HS-27A (cell line): ENCODE measurements at places on chromosomes 4 and X.

GRCh38 chr4:154566639-154567204, 3.9 kb downstream of the FGB start:
- DNase-seq, result no peak

DNA sequence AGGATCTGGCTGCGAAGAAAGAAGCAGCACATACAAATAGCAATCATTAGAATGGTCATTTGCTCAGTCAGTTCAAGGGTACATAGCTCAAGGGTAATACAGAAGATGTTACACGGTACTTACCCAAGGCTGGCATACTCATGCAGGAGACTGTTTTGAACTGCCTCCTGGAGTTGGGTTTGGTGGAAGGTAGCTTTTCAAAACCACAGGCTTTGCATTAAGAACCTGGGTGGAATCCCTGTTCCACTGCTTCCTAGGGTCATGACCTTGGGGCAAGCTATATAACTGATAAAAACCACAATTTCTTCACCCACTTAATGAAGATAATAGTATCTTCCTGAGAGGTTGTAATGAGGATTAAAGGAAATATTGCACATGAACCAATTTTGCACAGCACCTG, 36.5 kb downstream of the TBC1D9 start:
- no peak for DNase-seq

DNA sequence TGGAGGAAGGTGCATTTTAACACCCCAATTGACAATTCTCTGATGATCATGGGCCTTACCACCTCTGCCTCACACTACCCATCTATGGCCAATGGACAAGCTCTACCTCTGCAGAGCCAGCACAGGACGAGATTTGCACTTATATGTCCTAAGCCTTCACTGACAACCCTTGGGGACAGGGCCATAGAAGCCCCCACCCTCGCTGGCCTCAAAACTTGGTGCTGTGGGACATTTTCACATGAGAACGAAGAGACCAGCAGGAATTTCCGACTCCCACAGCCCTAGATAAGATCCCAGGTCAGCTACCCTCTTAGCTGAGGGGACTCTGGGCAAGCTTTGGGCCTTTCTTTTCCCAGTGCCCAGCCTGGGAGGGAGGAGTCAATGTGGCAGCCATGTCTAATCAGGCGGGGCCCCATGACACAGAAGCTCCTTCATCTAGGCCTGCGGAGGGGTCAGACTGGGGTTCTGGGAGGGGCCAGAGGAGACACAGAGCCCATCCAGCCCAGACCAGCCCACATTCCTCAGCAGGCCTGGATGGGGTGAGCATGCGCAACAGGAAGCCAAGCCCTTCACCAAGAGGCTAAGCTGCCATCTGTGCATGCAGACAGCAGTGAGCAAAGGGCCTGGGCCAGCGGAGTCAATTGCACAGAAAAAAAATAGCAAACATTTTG, 12.1 kb downstream of the PJA1 start:
- no peak for DNase-seq

GRCh38 chr4:74996996-74997395, 64.1 kb downstream of the PARM1 start:
- DNase-seq, result no peak

- DNase-seq, result peak; percentile 53
These were observed 580.6 kb downstream of the EPHA5 start for GRCh38 chr4:65089666-65090065.

GRCh38 chrX:112085149-112085548, 2.6 kb upstream of the TRPC5 start:
- DNase-seq, result no peak

- no peak for DNase-seq
These were observed 87.5 kb downstream of the NSUN7 start for GRCh38 chr4:40837094-40837870.

GRCh38 chrX:106608016-106608415, 3.8 kb upstream of the RADX start:
- DNase-seq, result no peak

DNA sequence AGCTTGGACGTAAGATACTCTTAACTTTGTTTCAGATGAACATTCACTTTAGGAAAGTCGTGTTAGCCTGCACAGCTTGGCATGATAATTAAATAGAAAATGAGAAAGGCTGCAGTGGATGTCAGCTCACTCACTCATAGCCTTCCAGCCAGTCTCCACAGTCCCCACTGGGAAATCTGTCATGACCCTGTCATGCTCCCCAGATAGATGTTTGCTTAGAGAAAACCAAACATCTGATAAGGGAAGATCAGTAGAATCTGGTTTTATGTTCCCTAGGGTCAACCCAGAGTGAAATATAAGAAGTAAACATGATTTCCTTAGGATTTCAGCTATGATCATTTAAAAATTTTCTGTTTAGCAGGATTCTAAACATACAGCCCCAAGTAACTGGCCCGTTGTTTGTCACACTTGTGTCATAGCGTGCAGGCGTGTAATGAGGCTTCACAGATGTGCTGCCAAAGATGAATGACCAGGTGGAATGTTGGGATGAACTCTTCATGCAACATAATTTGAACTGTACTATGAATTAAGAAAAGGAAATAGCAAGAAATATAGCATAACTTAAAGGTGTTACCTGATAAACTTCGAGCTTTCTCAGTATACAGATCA, 180.1 kb downstream of the BANK1 start:
- DNase-seq, result no peak

DNA sequence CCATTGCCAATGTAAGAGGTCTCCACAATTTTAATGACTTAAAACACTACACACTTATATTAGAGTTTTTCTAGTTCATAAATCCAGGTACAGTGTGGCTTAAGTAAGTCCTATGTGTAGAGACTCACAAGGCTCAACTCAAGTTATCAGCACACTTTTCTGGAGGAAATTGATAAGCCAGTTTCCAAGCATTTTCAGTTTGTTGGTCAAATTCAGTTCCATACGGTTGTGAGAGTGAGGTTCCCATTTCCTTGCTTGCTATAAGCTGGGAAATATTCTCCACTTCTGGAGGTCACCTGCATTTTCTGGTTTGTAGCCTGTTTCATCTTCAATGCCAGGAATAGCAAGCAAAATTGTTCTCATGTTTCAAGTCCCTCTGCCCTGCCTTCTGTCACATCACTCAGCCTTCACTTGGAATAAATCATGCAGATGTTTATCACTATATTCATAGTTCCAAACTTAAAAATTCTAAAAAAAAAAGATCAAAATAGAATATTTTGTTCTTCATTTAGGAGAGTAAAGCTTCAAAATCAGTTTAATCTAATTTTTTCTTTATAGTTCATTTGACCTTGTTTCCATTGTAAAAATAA, 1137.5 kb upstream of the INTU start:
- DNase-seq, result no peak

GRCh38 chr4:147050356-147050765, 104.7 kb upstream of the TTC29 start:
- DNase-seq, result no peak
